Fibroblast of skin of left biceps (primary cell): ENCODE measurements at places on chromosomes 4 and X.

- no peak for DNase-seq
Observed at GRCh38 chrX:118038614-118039365, 77.8 kb downstream of the KLHL13 start.

DNA sequence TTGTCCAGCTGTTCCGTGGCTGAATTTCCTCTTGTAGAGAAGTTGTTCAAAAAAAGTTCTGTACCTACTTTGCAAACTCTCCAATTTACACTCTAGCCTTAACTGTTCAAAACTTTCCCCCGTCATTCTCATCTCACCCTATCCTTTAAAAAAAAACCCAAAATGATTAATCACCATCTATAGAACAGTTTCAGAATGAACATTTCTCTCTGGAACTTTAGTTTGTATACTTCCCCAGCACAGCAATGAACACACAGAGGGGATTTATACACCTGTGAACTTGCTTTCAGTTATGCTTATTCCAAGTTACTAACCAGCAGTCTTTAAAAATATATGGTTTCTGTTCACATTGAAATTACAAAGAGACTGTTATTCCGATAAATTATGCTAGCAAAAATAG, 1.2 kb downstream of the GEMIN8 start:
- DNase-seq = no peak

- no peak for DNase-seq
Observed at GRCh38 chrX:44055638-44056037, 82.4 kb upstream of the NDP start.

DNA sequence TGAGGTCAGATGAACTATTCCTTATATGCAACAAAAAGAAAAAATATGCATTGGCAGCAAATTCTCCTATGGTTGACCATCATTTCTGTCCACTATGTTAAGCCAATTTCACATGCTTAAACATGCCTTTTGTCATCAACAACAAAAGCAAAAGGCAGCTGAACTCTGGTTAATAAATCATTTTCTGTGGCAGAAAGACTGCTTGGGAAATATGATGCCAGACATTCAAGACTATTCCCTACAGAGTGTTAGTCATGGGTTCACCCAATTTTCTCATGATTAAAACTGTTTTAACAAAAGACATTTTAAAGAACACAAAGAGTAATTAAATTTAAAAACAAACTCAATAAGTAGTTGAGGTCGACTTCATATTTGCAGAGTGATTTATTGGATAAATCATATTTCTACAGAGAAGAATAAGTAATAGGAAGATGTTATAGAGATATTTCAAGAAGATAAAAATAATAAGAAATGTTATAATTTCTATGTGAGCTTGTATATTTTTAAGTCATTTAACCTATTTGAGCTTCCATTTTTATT, 890.6 kb downstream of the STPG2 start:
- no peak for DNase-seq

DNA sequence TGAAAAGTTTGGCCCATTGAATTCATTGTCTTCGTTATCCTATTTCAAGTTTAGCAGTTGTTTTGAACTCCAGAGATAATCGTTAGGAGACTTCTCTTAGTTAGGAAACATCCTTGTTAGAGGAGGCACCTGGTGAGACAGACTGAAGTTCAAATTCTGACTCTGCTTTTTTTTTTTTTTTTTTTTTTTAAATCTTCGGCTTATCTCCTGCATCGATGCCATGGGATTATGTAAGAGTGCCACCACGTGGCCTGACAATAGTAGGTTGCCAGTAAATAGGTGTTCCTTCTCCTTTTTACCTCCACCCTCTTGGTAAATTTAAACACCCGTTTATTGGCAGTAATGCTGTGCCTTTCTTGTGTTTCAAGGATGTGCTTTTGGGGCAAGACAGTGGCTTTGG, 149.3 kb downstream of the SOWAHB start:
- DNase-seq = no peak

DNA sequence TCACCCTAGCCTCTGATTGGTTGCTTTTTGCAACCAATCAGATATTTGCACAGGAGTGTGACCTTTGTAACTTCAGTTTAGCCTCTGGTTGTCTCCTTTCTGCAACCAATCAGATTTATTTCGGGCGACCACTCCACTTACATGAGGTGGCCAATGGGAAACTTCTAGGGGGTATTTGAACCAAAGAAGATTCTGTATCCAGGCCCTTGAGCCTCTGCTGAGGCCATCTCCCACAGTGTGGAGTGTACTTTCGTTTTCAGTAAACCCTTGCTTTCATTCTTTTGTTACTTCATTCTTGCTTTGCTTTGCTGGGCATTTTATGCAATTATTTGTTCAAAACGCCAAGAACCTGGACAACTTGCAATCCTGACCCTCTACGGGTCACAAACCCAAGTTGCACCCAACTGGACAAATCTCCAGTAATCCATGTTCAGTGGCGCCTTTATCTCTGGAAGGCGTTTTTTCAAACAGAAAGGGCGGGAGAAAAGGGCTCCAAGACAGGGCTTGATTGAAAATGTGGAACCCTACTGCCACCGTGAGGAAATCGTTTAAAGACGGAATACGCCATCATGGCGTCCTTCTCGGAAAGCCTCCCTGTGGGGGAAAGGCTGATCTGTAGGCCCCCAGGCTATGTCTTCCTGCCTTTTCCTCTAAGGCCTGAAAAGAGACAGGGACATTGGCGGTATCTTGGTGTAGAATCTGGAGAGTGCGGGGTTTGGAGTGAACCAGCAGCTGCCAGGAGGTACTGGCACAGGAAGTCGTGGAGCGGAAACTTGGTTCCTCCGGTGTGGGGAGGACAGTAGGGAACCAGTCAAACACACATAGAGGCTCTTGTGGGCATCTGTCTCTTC, 184.6 kb downstream of the OR13H1 start:
- no peak for DNase-seq

- DNase-seq = no peak
Observed at GRCh38 chrX:108261549-108262203, 170.1 kb downstream of the ATG4A start.

DNA sequence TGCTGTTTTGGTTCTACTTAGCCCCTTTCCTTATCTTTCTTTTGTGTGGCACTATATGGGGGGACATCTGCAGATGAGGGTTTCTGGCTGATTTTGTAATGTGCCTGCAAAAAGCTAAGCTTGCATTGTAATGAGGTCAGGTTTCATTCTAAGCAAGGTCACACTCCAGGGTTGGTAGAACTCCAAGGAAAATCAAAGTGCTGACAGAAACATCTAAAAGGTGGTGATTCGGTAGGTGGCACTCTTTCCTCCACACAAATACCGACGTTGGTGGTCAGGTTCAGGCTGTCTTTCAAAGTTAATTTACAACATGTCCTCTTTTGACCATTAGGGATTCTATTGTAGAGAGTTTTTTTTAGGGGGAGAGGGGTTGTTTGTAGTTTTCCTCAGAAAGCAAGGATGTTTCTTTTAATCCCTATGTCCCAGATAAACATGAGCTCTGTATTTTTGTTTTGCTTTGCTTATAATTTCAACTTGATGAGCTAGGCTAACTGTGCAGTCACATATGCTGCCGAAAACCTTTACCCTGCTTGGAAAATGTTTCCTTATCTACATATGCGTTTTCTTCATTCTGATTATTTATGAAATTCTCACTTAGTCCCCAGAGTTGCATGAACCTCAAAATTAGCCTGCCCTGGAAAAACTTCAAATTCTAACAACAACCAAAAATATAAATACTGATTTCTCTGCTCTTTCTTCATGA, 434.2 kb downstream of the PPARGC1A start:
- DNase-seq = no peak

- DNase-seq = no peak
Observed at GRCh38 chrX:19121898-19122640, at the start of gene ADGRG2. ADGRG2 (minus strand) TSS chrX:19122468; CDS start chrX:19068834, 53,634 bp downstream.

DNA sequence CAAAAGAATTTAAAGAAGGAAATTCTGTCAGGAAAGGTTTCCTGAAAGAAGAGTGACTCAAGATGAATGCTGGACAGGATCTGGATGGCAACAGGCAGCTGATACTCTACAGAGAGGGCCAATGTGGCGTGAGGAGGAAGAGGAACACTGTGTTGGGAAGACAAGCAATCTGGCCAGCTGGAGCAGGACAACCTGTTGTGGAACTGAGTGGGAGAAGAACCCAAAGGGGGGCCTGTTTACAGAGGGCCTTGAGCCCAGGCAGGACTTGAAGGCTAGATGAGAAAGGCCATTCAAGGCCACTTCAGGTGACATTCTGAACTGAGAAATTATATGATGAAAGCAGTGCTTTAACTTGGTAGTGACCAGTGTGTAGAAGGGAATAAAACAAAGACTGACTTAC, 8.5 kb downstream of the OTUD4 start:
- DNase-seq = no peak

- no peak for DNase-seq
Observed at GRCh38 chrX:16368696-16369095, 201.4 kb downstream of the MAGEB17 start.

DNA sequence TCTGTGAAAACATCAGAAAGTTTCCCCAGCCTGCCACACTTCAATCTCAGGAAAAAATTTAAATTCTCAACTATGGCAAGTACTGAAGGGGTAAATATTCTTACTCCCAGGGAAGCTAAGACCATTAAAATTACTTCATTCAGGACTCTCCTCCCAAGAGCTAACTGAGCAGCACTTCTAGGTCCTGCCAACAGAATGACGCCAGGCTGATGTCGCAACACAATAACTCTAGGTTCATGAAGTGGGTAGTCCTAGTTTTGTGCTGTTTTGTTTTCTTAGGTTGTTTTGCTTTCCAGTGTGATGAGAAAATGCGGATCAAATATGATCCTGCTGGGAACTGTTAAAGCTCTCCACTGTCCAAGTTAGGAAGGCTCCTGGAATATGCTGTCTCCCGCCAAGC, 180.0 kb downstream of the NKX6-1 start:
- DNase-seq = no peak

GRCh38 chr4:63459329-63459728, 949.9 kb downstream of the TECRL start:
- DNase-seq = no peak

DNA sequence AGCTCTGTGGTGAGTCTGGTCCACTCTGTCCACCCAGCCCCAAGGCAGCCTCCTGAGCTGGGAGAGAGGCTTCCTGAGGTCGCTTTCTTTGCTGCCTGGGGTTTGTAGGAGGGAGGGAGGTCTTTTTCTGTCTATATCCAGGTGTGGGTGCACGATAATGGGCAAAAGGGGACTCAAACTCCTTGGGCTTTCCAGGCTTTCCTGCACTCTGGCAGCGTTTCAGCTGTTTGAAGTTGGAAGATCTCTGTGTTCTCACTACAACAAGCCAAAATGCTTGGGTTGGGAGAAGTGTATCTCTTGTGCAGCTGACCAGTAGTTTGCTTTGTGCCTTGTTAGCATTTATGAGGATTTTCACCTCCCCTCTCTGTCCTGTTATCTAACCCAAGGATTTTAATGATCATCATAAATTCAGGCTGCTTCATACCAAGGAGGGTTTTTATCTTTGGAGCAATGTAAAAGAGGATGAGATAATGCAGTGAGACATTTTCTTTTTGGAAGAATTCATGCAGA, 126.3 kb downstream of the REPS2 start:
- DNase-seq = no peak

DNA sequence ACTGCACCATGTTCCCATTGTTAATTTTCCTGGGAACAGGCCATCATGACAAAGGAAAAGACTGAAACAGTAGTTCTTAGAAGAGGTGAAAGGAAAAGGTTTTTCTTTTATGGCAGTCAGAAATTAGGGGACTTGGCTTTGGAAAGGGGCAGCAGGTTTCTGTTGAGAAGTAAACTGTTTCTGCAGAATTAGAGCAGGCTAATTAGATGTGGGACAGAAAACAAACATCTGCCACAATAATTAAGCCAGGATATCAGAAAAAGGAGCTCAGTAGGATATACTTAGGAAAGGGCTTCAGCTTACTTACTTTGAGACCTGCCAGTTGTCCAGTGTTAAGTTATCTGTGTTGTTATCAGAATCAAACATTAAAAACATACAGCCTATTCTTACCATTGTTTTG, 36.7 kb upstream of the STPG2 start:
- no peak for DNase-seq

- no peak for DNase-seq
Observed at GRCh38 chr4:174467107-174467506, 55.2 kb downstream of the HPGD start.

DNA sequence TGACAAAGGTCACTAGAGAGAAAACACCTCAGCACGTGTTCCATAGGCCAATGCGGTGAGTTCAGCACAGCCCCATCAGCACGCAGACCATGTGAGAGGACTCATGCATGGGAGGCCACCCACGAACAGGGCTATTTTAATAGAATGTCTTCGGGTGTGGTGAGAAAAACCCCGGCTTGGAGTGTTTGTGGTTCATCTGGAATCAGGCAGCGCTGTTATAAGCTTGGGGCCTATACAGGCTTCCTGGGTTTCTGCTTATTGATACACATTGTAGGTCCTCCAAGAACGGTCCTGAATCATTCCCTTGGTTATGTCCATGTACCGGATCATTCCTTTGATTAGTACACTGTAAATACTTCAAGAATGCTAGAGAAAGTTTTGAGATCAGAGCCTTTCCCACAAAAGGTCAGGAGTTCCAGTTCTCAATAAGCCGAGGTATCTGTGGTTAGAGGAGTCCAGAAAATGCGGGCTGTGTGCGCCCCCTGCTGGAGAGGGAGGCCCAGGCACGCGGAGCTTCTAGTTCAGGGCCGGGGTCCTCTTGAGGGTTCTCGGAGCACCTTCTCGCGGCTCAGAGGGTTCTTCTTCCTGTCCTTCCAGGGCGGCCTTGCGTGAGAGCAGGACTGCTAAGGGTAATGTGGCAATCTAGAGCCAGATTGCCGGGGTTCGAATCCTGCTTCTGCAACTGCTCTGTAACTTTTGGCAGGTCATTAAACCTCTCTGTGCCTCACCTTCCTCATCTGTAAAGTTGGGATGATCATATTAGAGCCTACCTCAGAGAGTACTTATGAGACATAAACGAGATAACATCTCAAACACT, 51.8 kb downstream of the TLR10 start:
- DNase-seq = peak; percentile 94

DNA sequence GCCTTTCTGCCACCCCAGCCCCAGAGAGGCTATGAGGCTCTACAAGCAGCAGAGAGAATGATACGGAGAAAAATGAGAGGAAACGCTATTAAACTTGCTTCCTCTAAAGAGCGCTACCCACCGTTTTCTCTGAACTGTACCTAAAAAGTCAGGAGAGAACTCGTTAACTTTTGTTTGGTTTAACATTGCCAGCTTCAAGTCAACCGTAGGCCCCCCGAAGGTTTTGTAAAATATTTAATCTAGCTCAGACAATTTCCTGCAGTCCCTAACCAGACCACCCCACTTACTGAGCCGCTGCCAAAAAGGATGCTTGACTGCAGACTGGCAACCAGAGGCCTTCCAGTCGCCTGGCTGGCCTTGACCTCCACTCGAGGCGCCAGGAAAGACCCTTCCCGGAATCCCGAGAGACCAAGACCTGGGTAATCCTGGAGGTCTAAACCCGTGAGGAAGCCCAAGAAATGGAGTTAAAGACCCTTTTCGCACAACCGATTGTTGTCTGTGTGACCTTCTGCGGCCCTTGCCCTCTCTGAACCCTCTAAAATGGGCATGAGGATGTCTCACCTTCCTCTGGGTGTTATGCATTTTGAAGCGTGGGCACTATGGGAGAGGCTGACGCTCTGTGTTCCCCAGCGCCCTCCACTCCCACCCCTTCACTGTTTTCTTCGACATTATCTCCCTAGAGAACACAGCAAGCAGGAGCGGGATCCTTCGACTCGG, 86.3 kb downstream of the BCOR start:
- no peak for DNase-seq
